ENCODE measurements at places on chromosomes 11 and 22.
A peak's percentile ranks its signal among the peaks of the same experiment; 100 is the strongest.

DNA sequence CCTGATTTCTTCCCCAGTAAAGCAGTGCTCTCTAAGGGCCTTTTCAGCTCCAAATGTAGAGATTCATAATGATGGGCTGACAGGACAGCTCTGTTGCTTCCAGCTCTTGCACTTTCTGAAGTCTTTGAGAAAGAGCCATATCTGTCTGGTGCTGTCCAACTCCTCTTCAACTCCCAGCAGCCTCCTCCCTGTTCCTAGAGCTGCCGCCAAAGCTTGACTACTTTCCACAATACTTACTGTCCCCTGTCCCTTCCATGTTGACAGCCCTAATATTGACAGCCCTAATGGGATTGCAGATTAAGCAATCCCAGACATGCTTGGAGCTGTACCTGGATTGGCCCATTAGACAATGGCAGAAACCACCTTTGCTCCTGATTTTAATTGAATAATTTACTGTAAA is 29.6 kb downstream of the INSC start:
- no peak for DNase-seq

- DNase-seq = peak; percentile 86
Observed at GRCh38 chr11:57335343-57336110, at the start of gene SSRP1. SSRP1 (minus strand) TSS chr11:57335892; CDS start chr11:57335121, 771 bp downstream.

GRCh38 chr22:17098379-17098819 is 13.6 kb downstream of the IL17RA start:
- peak; percentile 97 for DNase-seq

- no peak for DNase-seq
Observed at GRCh38 chr11:17219016-17219415, 11.2 kb upstream of the PIK3C2A start.

DNA sequence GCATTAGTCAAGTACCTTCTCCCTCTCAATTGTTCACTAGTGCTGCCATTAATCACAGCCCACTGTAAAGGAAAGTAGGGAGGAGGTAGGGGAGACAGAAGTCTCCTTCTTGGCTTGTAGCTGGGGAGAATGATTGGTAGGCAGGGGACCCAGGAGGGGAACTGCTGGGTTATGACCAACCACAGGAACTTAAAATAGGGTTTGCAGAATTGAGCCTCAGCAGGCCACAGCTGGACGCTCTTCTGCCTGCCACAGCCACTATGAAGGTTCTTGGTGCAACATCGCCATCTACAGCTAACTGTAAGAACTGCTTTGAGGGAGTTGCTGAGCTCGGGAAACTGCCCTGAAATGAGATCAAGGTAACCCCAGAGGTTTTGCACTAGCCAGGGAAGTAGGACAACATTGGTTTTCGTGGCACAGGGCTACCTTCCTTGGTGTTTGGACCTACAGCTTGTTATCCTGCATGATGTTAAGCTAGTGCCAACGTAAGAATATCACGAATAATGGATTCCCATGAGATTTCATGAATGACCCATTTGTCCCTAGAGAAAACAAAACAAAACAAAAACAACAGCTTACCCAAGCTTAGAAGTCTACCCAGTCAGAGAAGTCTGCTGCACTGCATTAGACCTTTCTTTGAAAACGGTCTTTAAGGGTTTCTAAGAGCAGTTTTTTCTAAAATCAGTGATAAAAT is 787.1 kb upstream of the API5 start:
- peak; percentile 60 for DNase-seq

- DNase-seq = no peak
Observed at GRCh38 chr11:76861490-76861953, 804 bp downstream of the ACER3 start.

- DNase-seq = no peak
Observed at GRCh38 chr11:104370478-104370877, 206.5 kb upstream of the PDGFD start.

- no peak for DNase-seq
Observed at GRCh38 chr11:26963764-26964163, 30.1 kb upstream of the FIBIN start.

DNA sequence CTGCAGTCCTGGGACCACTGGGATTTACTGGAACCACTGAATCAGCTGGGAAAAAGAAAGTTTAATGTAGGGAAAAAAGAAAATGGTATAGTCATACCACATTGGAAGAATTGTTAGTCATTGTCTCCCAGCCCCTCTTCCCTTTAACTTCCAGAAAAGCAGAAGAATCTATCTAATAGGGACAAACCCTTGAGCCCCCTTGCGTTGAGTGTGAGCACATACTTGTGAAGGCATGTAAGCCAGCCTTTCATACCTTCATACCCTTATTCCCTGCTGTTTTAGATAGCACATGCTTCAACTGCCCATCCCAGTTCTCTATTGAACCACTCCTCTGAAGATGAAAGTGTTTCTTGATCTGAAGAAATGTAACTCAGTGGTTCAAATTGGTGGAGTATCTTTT is 6.6 kb downstream of the TREH start:
- no peak for DNase-seq

GRCh38 chr22:37898441-37899181 is 7.5 kb upstream of the MICALL1 start:
- no peak for DNase-seq

DNA sequence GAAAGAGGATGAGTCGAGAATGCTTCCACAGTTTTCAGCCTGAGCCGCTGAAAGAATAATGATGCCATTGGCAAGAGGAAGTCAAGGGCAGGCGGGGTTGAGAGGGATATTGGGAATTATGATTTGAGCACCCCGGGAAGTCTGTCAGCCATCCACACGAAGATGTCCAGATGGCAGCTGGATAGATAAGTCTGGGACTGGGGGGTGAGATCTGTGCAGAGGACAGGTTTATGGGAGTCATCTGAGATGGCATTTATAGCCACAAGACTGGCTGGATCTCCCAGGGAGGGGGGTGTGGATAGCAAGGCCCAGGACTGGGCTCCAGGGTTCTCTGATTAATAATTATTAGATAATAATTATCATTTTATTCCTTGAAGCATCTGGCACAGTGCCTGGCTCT is 5.1 kb upstream of the STIP1 start:
- DNase-seq = no peak

- no peak for DNase-seq
Observed at GRCh38 chr11:8383227-8383626, 119.5 kb upstream of the LMO1 start.

- DNase-seq = no peak
Observed at GRCh38 chr11:73152861-73153483, 10.9 kb upstream of the FCHSD2 start.

GRCh38 chr11:74468521-74468920 is 1.2 kb upstream of the KCNE3 start:
- no peak for DNase-seq
